Caco-2 (cell line): ENCODE measurements at places on chromosomes 6 and 20. TPM values are rescaled to one million over a fixed set of nuclear protein-coding genes. Genes with fewer than 3 reads are reported as not detected.

RHAG gene
- total RNA-seq = not detected in 2 replicates

DNA sequence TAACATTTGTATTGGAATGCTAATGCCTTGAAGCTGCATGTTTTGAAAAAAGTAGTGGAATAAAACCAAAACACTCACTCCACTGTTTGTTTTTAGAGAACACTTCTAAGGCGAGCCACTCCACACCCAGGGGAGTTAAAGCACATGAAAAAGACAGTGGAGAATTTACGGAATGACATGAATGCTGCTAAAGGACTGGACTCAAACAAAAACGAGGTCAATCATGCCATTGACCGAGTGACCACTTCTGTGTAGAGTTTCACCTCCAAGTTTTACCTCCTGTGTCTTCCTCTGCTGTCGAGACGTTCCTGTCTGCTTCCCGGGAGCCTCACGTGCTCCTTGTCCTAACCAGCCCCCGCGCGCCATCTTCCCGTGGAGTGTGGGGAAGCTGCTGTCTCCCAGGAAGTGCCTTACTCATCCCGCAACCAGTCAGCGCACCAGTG, 127.8 kb downstream of the LRRC1 start:
- DNase-seq = peak; percentile 61
- no peak overlapping the region for H3K4me3 ChIP-seq
- no peaks in the 10 kb centered on the region; the same call in 1 of the 2 replicates for H3K36me3 ChIP-seq
- peaks cover 35% of the 10 kb centered on the region for H3K4me1 ChIP-seq

- H3K27me3 ChIP-seq = no peaks in the 10 kb centered on the region
- H3K4me1 ChIP-seq = peaks cover 4% of the 10 kb centered on the region; the same call in 1 of the 2 replicates
- no peak overlapping the region for H3K4me3 ChIP-seq
- no peak overlapping the region for H3K27ac ChIP-seq
- no peaks in the 10 kb centered on the region for H3K36me3 ChIP-seq
These were observed 77.6 kb downstream of the TRERF1 start for GRCh38 chr6:42374018-42374669.

- no peak for DNase-seq
- no peak overlapping the region for H3K4me3 ChIP-seq
- H3K36me3 ChIP-seq = no peaks in the 10 kb centered on the region
- H3K27ac ChIP-seq = no peak overlapping the region
These were observed 117.5 kb downstream of the SAMD5 start for GRCh38 chr6:147625946-147626345.

DNA sequence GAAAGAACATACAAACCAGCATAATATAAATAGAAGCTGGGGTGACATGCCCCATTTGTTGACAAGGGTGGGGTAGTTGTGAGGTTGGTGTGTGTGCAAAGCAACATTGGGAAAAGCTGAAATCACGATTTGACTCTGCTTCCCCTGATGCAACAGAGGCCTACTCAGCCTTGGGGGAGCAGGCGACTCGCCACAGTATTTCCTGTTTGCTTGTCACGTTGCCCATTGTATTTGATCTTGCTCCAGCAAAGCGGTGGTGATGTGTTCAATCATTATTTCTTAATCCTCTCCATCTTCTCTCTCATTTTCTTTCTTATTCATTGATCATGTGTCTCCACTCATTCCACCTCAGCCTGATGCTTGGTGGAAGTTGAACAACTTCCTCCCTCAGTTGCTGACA, 165.8 kb upstream of the CITED2 start:
- H3K4me3 ChIP-seq = no peak overlapping the region
- H3K36me3 ChIP-seq = no peaks in the 10 kb centered on the region
- no peak for DNase-seq
- peak overlapping the region; percentile 68 for H3K27ac ChIP-seq
- H3K4me1 ChIP-seq = peaks cover 45% of the 10 kb centered on the region
